CD4-positive, alpha-beta T cell treated with Interleukin-1 beta for 1 hour (primary cell): ENCODE measurements at places on chromosomes 5 and 9.
A peak's percentile ranks its signal among the peaks of the same experiment; 100 is the strongest.

GRCh38 chr9:133855802-133856521 is 117.8 kb upstream of the SARDH start:
- no peak for DNase-seq

DNA sequence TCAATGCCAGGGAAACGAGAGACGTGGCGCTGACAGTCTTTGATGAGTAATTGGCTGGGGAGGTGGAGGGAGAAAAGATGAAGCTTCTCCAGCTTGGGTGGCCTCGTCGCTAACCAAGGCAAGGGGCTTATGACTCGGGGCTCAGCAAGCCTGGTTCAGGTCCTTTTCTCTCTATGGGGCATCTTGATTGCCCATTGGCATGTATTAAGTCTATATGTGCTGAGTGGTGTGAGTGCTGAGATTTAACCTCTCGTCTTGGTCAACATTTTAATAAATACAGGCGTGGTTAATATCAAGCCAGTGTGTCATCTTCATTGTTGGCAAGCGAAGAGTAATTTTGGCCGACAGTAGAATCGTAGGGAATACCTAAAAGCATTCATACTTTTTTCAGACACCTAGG is 85.9 kb downstream of the RAI14 start:
- DNase-seq = no peak

DNA sequence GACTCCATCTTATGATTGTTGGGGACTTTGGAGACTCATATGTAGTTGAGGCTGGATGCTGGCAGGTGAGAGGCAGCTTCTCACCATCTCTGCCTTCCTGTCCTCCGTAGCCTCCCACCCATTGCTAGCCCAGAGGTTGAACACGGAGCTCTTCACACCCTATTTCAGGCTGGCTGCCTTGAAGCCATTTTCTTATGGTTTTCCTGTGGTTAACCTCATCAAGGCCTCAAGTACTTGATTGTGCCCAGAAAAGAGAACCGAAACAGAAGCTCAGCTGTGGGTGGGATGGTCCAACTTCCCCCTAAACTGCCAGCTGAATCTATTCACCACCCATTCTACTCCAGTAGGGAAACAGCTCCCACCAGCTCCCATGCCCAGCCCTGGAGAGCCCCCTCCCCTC is 102.9 kb downstream of the LIFR start:
- peak; percentile 50 for DNase-seq

- DNase-seq = no peak
These were observed 2.5 kb downstream of the RNF145 start for GRCh38 chr5:159206818-159207217.

DNA sequence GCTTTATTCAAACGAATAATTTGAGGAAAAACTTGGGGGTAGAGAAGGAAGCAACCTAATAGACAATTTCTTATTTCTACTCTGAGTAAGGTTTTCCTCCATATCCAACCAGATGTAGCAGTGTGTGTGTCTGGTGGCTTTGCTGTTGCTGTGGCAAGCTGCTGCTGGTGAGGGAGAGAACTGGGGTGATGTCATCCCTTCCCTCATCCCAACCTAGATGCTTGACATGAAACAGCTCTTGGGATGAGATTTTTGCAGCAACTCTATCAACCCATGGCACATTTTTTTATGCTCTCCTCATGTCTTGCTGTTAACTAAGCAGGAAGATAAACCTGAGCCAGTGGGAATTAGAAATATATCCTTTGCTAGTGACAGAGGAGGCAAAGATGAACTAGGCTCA is 135.8 kb downstream of the PCSK1 start:
- DNase-seq = no peak

- DNase-seq = no peak
These were observed 72.7 kb downstream of the CAST start for GRCh38 chr5:96734871-96735325.

DNA sequence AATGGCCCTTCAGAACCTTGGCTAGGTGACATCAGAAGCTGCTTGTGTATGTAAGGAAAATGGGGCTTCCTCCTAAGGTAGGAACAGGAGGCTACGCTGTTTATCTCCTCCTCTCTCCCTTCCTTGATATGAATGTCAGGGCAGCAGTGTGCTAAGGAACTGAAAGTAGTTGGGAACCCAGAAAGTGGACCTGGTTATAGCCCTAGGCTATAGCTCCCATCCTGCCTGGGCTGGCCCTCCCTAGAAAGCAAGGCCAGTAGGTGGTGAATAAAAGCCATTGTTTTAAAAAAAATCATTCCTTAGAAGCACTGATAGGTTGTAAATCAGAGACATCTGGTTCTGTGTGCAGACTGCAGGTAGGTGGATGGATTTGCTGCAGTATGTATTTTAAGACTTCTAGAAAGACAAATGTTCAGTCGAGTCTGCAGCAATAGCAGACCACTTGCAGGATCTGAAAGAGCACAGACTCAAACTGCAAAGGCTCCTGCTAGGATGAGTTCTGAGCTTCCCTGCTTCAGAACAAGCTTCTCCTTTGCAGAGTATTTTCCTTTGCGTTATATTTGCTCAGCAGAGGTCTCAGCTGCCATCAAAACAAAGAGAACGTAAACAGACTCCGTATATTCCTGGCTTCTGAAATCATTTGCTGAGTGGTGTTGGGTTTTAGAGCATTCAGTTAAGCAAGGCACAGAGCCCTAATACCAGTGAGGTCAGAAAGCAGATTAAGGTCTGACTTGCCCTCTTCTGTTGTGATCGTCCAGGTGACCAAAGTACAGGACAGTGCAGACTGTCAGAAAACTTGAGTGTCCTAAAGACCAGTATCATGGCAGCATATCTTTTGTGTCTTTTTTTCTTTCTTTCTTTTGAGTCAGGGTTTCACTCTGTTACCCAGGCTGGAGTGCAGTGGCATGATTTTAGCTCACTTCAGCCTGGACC is 20.1 kb upstream of the CFAP157 start:
- DNase-seq = no peak

DNA sequence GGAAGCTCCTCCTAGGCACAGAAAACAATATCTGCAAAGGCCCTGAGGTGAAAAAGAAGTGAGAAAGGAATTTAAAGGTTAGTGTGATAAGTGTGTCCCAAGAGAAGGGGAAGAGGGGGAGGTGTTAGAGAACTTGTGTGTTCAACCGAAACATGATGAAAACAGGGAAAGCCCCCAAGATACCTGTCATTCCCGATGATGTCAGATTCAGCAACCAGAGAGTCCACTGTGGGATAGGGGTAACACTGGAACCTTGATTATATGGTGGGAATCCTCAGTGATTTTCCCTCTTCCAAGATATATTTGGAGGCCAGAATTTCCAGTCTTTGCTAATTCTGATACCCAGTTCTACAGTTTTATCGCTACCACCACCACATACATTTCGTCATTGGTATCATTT is 15.5 kb upstream of the BNC2 start:
- DNase-seq = no peak

DNA sequence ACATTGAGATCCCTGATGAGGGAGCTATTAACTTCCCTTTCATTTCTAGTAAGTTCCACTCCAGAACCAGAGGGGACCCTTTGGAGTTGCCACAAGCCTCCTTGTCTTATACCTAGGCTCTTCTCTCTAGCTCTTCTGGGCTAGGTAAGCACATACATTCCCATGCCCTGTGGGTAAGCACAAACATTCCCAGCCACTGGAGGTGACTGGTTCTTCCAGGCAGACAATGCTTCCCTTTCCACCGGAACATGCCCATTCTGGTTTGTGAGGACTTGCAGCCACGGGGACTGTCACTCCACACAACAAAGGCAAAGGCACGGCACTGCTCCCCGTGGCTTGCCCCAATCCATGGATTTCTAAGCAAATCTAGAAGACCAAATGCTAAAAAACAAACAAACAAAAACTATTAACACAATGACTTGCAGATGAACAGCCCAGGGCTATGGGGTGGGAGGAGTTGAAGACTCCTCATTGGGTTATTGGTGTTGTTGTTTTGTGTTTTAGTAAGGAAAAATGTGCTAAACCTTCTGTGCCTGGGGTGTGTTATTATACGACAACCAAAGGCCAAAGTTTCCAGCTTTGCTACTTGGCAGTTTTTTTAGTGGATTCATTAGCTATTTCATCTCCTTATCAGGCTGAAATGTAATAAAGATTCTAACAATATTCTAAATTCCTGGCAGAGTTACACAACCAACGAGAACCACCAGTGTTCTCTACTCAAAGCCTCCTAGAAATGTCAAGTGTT is 276.2 kb downstream of the SYK start:
- no peak for DNase-seq
